ENCODE measurements at places on chromosomes 3 and 15.

DNA sequence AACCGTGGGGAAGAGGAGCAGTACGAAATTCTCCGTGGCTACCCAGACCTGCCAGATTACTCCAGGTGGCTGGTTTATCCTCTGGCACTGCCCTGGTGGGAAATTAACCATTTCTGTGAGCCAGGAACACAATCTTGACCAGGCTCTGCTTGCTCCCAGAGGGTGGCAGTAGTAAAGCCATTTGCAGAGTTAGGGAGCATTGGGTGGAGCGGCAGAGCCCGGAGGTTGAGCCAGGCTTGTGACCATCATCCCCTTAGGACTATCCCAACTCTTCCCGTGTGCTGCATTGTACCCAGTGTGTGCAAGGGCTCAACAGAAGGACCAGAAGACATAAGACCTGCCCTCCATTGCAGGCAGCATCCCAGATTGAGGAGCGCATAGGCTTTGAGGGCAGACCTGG is 5.3 kb downstream of the KNG1 start:
- no peak for DNase-seq

GRCh38 chr3:140863580-140864009 is 78.0 kb upstream of the SLC25A36 start:
- no peak for DNase-seq

- DNase-seq = no peak
These were observed 25.4 kb downstream of the GOLGB1 start for GRCh38 chr3:121724130-121724529.

GRCh38 chr3:143367171-143367570 is 247.6 kb downstream of the CHST2 start:
- no peak for DNase-seq

- no peak for DNase-seq
These were observed 115.7 kb downstream of the TLE3 start for GRCh38 chr15:69982037-69982436.

DNA sequence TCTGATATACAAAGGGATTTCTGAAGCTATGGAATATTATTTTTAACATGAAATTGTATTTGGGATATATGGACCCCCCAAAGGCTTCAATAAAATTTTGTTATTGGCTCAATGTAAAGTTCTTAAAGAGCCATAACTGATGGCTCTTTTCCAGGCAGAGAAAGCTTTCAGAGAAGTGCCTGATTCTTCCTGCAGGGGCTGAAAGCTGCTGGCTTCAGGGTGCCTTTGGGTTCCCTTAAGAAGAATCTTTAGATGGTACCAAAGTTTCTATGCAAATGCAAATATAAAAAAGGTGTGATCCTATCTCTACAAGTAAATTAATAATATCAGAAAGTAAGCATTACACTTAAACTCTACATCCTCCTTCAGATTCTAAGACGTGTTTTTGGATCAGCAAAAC is 72.6 kb downstream of the NR2F2 start:
- no peak for DNase-seq

- DNase-seq = no peak
These were observed 43.2 kb upstream of the ZNF148 start for GRCh38 chr3:125418306-125418705.

GRCh38 chr3:98777286-98777685 is 14.1 kb downstream of the ST3GAL6 start:
- no peak for DNase-seq
